ENCODE measurements at places on chromosomes 1 and 21.

- DNase-seq = peak; percentile 45
Measured at GRCh38 chr1:237012788-237013383, 8.6 kb upstream of the MT1HL1 start.

DNA sequence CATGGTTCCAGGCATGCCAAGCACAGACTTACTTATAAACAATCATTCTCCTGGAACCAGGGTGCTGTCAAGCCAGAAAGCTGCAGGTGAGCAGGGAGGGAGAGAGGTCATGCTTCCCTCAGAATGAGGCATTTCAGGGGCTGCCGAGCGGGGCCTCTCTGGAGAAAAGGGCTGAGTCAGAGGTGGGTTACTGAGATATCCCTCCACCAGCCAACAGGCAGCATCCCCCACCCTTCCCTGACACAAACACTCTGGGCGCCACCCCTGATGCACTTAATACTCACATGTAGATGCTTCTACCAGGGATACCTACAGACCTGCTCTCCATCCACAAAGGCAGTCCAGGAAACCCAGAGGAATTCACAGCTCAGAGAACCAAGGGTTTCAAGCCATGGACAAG is 13.1 kb downstream of the STK40 start:
- DNase-seq = no peak

DNA sequence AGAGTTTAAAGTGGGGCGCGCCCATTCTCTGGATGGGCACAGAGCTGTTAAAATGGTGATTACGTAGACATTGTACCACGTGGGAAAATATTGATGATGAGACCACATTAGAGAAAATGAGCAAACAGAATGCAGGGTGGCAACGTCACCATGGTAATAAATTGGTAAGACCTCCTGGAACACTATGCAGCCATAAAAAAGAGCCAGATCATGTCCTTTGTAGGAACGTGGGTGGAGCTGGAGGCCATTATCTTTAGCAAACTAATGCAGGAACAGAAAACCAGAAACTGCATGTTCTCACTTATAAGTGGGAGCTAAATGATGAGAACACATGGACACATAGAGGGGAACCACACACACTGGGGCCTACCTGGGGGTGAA is 53.5 kb upstream of the CLDN14 start:
- DNase-seq = no peak

DNA sequence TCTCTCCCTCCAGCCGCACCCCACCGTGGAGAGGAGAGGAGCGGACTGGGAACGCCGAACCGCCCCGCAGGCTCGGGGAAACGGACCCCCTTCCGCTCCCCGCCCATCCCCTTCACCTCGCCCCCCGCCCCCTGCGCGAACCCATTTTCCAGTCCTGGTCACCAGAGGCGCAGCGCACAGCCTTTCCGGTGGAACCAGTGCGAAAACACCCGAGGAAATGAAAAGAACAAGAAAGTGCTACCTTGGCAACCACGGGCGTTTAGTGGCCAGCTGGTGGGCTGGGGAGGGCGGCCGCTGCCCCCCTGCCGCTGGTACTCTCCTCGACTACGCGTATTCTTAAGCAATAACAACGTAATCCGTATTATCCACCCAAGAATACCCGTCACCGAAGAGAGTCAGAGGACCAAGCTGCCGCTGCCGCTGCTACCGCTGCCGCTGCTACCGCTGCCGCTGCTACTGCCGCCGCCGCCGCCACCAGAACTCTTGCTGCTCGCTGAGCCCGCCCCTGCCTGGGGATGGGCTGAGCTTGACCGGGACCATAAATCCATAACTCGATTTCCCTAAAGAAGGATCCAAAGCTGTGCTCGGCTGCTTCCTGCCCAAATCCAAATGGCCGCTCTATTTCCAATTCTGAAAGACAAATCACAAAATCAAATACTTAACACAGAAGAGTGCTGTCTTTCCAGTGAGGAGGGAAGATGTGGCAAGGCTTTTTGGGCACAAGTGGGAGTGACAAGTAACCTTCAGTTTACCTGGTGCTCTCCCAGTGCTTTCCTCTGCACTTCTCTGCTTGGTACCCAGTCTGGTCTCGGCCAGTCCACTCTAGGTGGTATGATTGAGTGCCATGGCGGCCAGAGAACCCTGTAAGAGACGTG is 125.2 kb upstream of the DPYD start:
- peak; percentile 28 for DNase-seq

DNA sequence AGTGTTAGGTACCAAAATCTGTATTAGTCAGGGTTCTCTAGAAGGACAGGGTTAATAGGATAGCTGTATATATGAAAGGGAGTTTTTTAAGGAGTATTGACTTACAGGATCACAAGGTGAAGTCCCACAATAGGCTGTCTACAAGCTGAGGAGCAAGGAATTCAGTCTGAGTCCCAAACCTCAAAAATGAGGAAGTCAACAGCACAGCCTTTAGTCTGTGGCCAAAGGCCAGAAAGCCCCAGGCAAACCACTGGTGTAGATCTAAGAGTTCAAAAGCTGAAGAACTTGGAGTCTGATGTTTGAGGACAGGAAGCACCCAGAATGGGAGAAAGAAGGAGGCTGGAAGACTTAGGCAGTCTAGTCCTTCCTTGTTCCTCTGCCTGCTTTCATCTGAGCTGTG is 487.5 kb upstream of the CHRM3 start:
- no peak for DNase-seq

DNA sequence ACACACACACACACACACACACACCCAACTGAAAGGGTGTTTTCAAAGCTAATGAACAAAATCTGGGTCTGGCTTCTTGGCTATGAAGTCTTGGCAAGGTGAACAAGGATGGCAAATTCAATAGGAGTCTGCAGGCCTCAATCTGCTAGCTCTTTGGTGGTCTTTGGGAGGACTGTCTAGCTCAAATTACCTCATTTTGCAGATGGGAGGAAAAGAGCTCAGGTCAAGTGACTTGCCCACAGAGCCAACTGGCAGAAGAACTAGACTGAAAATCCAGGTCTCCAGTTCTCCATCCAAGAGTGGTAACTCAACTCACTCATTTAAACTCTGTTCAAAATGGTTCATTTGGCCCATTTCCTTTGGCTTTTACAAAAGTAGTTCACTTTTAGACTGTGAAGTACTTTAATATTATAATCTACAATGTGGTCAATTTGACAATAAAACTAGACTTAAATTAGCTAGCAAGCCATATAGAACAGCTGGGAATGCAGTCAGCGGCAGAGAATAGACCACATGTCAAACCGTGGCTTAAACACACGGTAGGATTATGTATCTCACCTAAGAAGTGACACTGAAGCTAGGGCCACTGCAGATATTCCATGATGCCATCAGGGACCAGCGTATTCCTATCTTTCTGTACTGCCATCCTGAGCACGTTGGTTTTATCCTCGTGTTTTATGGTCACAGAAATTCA is 112.9 kb downstream of the APP start:
- DNase-seq = peak; percentile 62

DNA sequence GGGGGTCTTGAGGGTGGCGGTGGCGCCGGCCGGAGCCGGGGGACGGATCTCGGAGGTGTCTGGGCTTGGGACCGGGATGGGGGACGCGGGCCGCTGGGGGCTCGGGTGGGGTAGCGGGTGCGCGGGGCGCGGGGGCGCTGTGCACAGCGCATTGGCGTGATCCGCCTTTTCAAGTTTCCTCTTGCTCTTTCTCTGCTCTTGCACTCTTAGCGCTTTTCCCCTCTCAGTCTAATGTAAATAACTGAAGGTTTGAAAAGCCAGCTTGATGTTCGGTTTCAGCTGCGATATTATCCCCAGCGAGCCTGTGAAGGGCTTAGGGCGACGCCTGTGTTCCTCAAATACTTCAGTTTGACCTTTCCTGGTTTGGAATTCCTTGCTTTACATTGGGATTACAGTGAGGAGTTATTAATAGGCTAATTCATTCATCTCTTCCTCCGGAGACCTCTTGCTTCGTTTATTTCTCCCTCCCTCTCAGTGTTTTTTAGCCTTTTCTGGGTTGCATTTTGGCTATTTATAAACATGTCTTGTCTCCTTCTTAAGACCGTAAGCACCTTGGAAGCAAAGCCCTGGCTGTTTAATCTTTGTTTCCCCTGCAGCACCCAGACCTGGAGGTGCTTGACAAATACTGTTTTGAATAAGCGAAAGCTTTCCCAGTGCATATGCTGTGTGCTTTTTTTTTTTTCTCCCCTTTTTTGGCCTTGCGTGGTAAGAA is 693 bp downstream of the RAB4A start:
- DNase-seq = no peak

GRCh38 chr1:231311720-231312431 is 25.8 kb downstream of the EXOC8 start:
- DNase-seq = no peak

- no peak for DNase-seq
Measured at GRCh38 chr1:19577561-19577960, 66.5 kb upstream of the NBL1 start.

GRCh38 chr1:121483961-121484424 is 299.2 kb downstream of the SRGAP2C start:
- DNase-seq = no peak

DNA sequence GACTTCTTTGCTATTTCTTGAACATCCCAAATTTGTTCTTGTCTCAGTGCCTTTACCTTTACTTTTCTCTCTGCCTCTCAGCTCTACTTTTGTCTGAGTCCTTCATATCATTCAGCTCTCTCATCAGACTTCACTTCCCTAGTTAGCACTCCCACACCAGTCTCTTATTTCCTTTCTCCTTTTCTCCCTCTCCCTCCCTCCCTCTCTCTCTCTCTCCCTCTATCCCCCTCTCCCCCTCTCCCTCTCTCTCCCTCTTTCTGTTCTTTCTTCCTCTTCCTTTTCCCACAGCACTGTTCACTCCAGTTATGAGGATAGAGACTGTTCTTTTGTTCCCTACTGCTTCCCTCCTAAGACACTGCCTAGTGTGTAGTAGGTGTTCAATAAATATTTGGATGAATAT is 154.9 kb downstream of the MAST2 start:
- DNase-seq = no peak

DNA sequence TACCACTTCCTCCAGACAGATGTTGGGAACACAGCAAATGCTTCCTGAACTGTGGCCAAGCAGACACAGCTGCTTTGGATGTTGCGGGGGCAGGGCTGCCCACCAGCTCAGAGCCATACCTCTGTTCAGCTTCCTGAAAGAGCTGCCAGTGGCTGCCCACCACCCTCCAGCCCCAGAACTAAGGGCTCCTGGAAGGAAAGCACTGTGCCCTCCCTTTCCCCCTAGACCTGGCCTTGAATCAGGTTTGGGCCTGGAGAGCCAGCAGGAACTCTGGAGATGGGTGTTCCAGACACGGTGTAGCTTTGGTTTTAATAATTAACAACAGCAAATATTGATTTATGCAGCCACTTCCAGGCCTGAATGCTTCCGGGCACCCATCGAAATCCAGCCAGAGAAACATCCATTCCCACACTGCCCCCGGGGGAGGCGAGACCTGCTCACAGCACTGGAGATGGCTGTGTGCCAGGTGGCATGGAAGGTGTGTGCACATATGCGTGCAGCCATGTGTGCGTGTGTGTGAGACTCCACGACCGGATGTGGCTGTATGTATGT is 45.7 kb downstream of the RAP1GAP start:
- no peak for DNase-seq

DNA sequence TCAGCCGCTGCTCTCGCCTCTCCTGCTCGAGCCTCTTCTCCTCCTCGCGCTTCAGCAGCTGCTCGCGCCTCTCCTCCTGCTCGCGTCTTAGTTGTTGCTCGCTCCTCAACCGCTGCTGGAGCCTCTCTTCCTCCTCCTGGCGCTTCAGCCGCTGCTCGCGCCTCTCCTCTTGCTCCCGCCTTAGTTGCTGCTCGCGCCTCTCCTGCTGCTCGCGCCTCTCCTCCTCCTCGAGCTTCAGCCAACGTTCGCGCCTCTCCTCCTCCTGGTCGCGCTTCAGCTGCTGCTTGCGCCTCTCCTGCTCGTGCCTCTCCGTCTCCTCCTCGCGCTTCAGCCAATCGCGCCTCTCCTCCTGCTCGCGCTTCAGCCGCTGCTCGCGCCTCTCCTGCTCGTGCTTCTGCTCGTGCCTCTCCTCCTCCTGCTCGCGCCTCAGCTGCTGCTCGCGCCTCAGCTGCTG is 3.7 kb downstream of the TCHH start:
- DNase-seq = peak; percentile 41

DNA sequence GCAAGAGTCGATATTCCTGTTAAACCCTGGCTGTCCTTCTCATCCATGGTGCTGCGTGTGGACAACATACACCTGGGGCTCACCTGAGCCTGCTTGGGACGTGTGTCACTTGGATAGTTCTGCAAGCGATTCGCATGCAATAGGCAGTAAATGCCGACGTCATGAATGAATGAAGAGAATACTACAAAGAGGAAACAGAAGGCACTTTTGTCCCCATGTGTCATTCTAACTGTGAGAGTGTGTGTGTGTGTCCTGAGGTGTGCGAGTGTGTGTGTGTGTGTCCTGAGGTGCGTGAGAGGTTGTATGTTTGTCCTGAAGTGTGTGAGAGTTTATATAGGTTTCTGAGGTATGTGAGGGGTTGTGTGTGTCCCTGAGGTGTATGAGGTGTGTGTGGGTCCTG is 647 bp upstream of the TCP10L start:
- DNase-seq = no peak

DNA sequence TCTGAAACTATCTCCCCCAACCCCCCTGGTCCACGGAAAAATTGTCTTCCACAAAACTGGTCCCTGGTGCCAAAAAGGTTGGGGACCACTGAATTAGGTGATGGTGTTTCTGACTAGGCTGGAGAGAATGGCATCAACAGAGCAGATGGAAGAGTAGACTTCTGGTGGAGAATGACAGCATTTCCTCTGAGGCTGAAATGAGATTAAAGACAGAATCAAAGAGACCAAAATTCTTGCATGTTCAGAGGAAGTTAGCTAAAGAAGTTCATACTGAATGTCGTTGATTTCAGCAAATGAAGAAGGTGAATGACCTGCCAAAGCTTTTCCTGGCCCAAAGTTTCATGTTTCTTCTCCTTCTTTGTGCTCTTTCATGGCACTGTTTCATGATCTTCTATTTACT is 188.2 kb upstream of the RUNX1 start:
- DNase-seq = no peak

DNA sequence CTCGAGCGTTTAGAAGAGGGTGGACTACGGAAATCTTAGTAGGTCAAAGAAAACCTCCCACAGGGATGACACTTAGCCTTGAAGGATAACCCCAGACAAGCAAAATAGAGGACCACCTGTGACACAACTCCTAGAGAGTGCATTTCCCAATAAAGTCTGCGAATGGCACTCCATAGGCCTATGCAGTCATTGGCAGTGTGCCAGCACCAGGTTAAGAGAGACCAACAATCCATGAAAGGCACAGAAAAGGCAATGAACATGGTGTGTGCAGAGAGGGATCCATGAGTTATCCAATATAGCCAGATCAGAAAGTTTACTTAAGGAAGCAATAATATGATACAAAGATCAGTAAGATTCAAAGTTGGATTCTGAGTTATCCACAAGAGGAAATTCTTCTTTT is 45.2 kb upstream of the FMO2 start:
- DNase-seq = no peak

DNA sequence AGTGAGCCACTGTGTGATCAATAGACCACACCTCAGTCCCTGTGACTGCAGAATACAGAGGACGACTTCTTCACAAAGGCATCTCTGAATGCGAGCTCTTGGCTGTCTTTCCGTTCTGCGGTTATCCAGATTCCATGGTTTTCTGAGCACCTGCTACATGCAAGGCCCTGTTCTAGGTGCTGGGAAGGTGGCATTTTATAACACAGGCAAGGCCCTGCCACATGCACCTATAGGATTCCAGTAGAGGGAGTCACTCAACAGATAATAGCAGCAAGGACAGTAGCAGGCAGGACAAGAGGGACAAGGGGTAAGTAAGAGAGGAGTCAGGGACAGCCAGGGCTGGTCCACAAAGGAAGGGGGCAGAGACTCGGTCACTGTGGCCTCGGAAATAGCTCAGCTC is 9.0 kb downstream of the URB1 start:
- DNase-seq = no peak

GRCh38 chr1:63731117-63732043 is 42.4 kb upstream of the ROR1 start:
- DNase-seq = peak; percentile 63
